ENCODE measurements at places on chromosomes 7 and 10.

GRCh38 chr10:75688506-75689300, 257.3 kb downstream of the LRMDA start:
- no peak for DNase-seq

DNA sequence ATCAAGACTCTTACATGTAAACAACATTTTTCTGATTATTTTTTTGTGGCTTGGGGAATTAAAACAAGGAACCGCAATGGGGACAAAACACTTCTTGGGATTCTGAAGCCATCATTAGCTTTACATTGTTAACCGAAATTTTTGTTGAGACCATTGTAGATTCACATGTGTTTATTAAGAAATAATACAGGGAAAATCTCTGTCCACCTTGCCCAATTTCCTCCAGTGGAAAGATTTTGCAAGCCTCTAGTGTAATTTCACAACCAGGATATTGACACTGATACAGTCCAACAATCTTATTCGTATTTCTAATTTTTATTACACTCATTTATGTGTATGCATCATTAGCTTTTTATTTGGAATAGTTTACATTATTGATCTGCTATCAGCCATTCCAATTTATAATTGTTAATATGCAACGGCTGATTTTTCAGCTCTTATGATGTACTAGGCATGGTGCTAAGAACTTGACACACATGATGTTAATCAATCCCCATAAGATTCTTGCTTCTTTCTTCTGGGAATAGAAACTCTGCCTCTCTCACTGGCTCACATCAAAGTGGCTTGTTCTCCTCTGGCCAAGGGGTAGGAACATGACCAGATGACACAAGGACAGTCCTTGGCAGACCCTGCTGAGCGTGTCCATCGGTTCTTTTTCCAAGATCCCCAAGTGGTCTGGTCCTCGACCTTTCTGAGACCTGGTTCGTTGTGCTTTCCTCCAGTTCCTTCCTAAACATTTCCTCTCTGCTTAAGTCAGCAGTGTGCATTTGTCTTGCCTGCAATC, 137.6 kb downstream of the ADAM12 start:
- no peak for DNase-seq

- DNase-seq, result no peak
Measured at GRCh38 chr10:93054486-93054885, 6.1 kb upstream of the CYP26C1 start.

GRCh38 chr7:112487457-112488263, 6.9 kb downstream of the LSMEM1 start:
- no peak for DNase-seq

Measured in fibroblast of skin of back (primary cell).